ENCODE measurements at places on chromosomes 3 and 15.

GRCh38 chr3:11899826-11900225 lies 53.1 kb upstream of the TAMM41 start:
- no peaks in the 10 kb centered on the region for H3K27me3 ChIP-seq
- no peaks in the 10 kb centered on the region for H3K4me1 ChIP-seq
- no peak overlapping the region for H3K4me3 ChIP-seq
- H3K27ac ChIP-seq, result no peak overlapping the region

GRCh38 chr3:105094588-105094987 lies 272.1 kb upstream of the ALCAM start:
- no peak for DNase-seq
- H3K4me1 ChIP-seq, result no peaks in the 10 kb centered on the region
- H3K27ac ChIP-seq, result no peak overlapping the region
- no peaks in the 10 kb centered on the region for H3K27me3 ChIP-seq
- no peaks in the 10 kb centered on the region for H3K36me3 ChIP-seq

- H3K36me3 ChIP-seq, result no peaks in the 10 kb centered on the region
- H3K27ac ChIP-seq, result no peak overlapping the region
- no peak for DNase-seq
- no peaks in the 10 kb centered on the region for H3K4me1 ChIP-seq
- no peaks in the 10 kb centered on the region for H3K27me3 ChIP-seq
Observed at GRCh38 chr3:169467751-169468150, 195.8 kb downstream of the MECOM start.

DNA sequence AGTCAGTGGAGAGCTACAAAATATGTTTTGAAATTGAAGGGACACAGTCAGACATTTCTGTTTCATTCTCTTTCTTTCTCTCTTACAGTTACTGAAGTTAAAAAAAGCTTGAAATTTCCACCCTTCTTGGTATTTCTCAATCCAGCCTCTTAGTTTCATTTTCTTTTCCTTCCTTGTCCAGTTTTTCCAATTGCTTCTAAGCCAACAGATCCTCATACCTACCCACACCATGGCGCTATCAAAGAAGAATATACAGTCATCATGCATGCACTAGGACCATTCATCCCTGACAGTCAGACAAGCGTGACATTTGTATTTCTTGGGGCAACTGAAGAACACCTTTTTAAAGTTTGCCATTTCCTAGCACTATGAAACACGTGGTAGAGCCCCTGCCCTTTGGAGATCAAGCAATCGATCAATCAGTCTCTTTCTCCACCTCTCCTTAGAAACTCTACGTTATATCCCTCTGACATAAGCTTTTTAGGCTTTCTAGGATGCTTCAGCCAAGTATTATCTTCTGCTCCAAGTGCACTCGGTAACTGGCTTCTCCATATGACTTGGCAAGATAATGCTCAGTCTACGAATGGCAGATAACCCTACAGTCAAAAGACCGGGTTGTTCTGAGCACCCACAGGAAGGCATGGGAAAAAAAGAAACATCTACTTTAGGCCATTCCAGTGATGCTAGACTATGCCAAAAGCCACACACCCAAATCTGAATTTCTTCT lies 65.4 kb downstream of the FBN1 start:
- no peaks in the 10 kb centered on the region for H3K36me3 ChIP-seq
- DNase-seq, result no peak
- no peaks in the 10 kb centered on the region for H3K27me3 ChIP-seq
- no peak overlapping the region for H3K27ac ChIP-seq
- peaks cover 4% of the 10 kb centered on the region for H3K4me1 ChIP-seq

DNA sequence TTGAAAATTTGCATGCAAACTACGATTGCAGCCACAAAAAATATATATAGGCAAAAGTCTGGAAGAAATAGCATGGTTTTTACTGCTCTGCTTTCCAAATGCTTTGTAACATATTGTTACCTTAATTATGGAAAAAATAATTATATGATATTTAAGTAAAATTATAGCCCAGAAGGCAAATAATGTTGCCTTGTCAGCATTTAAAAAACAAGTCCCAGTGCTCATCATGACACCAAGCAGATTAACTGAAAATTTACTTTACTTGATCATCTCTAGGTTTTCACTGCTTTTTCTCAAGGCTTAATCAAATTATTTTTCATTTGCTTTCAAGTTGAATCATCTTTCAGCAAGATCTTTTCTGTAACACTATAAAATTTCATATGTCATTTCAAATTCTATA lies 262.9 kb downstream of the ZMAT3 start:
- no peaks in the 10 kb centered on the region for H3K36me3 ChIP-seq
- no peak for DNase-seq
- H3K27ac ChIP-seq, result no peak overlapping the region

- H3K4me1 ChIP-seq, result peaks cover 7% of the 10 kb centered on the region
- no peak for DNase-seq
- H3K27me3 ChIP-seq, result no peaks in the 10 kb centered on the region
- no peak overlapping the region for H3K4me3 ChIP-seq
- H3K27ac ChIP-seq, result no peak overlapping the region
- no peaks in the 10 kb centered on the region for H3K36me3 ChIP-seq
Observed at GRCh38 chr15:59879506-59880265, 124.4 kb upstream of the FOXB1 start.

GRCh38 chr3:167728176-167728575 lies 6.5 kb downstream of the PDCD10 start:
- H3K4me1 ChIP-seq, result peaks cover 21% of the 10 kb centered on the region

DNA sequence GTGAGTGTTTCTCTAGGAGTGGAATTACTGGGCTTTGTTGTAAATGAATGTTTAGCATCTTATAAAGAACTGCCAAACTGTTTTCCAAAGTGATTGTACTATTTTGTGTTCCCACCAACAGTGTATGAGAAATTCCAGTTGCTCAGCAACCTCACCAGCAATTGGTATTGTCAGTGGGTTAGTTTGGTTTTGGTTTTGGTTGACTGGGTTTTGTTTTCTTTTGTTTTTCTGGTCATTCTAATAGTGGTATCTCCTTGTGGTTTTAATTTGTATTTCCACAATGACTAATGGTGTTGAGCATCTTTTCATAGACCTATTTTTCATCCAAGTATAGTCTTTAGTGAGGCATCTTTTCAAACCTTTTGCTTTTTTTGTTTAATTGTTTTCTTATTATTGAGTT lies 27.1 kb downstream of the FILIP1L start:
- no peak overlapping the region for H3K4me3 ChIP-seq
- no peak for DNase-seq
- H3K4me1 ChIP-seq, result no peaks in the 10 kb centered on the region
- no peaks in the 10 kb centered on the region for H3K27me3 ChIP-seq
- H3K27ac ChIP-seq, result no peak overlapping the region

- DNase-seq, result no peak
- no peak overlapping the region for H3K4me3 ChIP-seq
- no peak overlapping the region for H3K27ac ChIP-seq
- H3K27me3 ChIP-seq, result peaks cover 3% of the 10 kb centered on the region
- H3K36me3 ChIP-seq, result no peaks in the 10 kb centered on the region
Observed at GRCh38 chr15:68584756-68585573, 6.2 kb downstream of the CORO2B start.

GRCh38 chr3:48784426-48785120 lies 63.1 kb downstream of the PRKAR2A start:
- no peak overlapping the region for H3K4me3 ChIP-seq
- H3K4me1 ChIP-seq, result no peaks in the 10 kb centered on the region
- H3K36me3 ChIP-seq, result no peaks in the 10 kb centered on the region
- H3K27me3 ChIP-seq, result no peaks in the 10 kb centered on the region
- no peak overlapping the region for H3K27ac ChIP-seq

DNA sequence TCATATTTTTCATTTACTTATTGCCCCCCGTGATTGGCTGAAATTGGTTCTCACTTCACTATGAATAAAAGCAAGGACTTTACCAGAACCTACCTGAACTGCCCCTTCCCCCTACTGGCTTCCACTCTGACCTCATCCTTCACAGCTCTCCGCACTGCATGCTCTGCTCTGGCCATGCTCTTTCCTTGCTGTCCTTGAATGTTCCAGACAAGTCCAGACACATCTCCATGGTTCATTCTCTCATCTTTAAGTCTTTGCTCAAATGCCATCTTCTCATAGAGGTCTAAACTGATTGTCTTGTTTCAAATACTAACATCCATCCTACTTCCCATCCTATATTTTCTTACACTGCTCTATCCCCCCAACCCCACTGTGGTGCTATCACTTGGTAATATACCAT lies 129.4 kb downstream of the CHST2 start:
- no peak overlapping the region for H3K4me3 ChIP-seq
- no peaks in the 10 kb centered on the region for H3K27me3 ChIP-seq
- DNase-seq, result no peak
- H3K27ac ChIP-seq, result no peak overlapping the region
- peaks cover 8% of the 10 kb centered on the region for H3K4me1 ChIP-seq

DNA sequence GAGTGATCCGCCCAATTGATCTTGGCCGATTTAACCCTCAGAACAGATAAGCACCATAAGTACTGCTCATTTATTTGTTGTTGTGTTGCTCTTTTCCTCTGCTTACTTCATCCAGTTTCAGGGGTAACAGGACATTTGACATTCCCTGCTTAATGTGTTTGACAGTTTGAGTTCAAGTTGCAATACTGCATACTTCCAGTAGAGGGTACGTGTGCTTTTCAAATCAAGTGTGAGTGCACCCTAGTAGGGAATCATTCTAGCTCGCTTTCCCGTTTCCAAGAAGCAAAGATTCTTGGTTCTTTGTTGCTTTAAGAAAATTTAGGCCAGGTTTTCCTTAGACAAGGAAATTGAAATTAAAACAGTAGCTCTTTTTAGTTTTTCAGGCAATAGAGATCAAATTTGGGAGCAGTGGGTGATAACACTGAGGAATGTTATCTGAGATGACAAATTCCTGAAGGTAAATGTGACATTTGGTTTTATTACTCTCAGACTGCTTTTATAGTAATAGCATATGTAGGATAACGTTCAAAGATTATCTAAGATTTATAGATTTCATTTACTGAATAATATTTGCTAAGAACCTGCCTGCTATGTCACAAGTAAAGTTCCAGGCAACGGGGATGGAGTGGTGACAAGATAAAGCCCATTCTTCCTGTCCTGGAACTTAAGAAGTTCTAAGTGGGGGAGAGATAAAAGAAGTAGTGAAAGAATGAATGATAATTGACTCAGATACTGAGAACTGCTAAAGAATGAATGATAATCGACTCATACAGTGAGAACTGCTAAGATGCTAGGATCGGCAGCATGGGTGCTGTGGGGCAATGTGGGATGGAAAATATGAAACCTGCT lies 73.3 kb downstream of the SYNPR start:
- no peaks in the 10 kb centered on the region for H3K36me3 ChIP-seq
- no peak overlapping the region for H3K27ac ChIP-seq
- DNase-seq, result peak; percentile 45

DNA sequence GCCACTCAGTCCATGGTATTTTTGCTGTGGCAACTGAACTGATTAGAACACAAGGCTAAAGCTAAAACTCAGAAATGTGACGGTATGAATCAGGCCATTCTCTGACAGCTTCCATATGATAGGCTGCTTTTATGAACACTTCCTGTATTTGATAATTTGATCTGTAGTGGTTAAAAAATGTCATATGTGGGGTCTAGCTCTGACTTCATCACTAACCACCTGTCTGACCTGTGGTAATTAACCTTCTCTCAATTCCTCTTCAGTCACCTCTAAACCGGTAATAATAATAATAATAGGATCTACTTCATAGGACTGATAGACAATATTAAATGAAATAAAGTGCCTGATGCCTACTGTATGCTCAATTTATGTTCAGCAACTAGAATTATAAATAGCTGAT lies 223.2 kb downstream of the MBNL1 start:
- no peaks in the 10 kb centered on the region for H3K27me3 ChIP-seq
- DNase-seq, result no peak
- H3K4me1 ChIP-seq, result no peaks in the 10 kb centered on the region
- H3K27ac ChIP-seq, result no peak overlapping the region

GRCh38 chr15:57057134-57057930 lies 138.9 kb downstream of the TCF12 start:
- H3K4me3 ChIP-seq, result peak overlapping the region; percentile 24
- peak overlapping the region; percentile 80 for H3K27ac ChIP-seq

DNA sequence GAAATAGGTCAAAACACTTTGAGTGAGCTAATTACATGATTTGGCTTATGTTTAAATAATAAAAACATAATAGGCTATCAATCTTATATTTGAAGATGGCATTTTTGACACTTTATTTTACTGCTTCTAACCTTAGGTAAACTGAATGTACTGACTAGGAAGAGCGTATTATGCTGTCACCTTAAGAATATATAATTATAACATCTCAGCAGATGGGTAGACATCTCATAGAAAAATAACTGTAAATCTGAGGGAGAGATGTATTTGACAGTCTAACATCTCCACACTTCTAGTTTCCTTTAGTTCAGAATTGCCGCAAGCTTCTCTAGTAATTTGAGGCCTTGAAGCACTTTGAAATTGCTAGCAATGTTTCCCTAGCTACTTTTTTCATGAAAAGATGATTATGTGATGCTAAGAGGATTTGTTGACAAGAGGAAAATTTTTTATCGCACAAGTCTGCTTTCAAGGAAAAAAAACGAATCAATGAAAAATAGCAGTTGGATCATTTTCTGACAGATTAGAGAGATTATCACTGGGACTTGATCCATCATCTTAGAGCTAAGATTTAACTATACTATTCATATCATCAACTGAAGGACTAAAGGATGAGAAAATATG lies 238.2 kb upstream of the NAALADL2 start:
- no peaks in the 10 kb centered on the region for H3K4me1 ChIP-seq
- no peak for DNase-seq
- no peaks in the 10 kb centered on the region for H3K36me3 ChIP-seq

DNA sequence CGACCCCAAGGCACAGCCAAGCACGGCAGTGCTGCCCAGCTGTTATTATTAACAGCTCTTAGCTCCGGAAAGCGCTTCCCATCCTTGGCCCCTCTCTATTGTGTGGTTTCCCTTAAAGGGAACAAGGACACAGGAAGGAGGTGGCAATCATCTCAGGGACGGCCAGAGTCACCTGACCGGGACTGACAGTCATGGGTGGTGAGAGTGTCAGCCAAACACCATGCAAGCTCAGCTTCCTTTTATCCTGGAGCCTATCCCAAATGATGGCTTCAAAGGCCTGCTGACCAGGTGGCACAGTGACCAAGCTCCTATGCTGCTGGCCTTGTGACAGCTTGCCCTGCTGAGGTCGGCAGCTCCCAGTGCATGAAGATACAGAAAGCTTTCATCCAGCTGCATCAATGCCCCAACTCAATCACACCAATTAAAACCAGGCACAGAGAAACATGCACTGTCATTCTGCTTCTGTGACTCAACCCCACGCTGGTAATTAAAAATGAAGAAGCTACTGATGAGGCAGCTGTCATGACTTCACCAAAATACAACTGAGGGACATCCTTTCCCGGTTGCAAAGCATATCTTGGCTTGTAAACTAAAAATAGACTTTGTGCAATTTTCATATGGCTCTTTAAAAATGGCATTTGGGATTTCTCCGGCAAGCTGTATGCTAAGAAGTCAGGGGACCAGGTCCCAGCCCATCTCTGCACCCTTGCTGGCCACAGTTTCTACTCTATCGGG lies 34.0 kb downstream of the PCSK6 start:
- no peak overlapping the region for H3K27ac ChIP-seq
- no peaks in the 10 kb centered on the region for H3K36me3 ChIP-seq
- no peak overlapping the region for H3K4me3 ChIP-seq
- DNase-seq, result no peak
- H3K27me3 ChIP-seq, result no peaks in the 10 kb centered on the region
- no peaks in the 10 kb centered on the region for H3K4me1 ChIP-seq

All from keratinocyte (primary cell).